H1 (cell line): ENCODE measurements at places on chromosomes 13 and 19. TPM values are rescaled to one million over a fixed set of nuclear protein-coding genes. Genes with fewer than 3 reads are reported as not detected.
A peak's percentile ranks its signal among the peaks of the same experiment; 100 is the strongest.

GRCh38 chr19:42053037-42053935 lies 16.7 kb downstream of the GRIK5 start:
- no peak for DNase-seq

DNA sequence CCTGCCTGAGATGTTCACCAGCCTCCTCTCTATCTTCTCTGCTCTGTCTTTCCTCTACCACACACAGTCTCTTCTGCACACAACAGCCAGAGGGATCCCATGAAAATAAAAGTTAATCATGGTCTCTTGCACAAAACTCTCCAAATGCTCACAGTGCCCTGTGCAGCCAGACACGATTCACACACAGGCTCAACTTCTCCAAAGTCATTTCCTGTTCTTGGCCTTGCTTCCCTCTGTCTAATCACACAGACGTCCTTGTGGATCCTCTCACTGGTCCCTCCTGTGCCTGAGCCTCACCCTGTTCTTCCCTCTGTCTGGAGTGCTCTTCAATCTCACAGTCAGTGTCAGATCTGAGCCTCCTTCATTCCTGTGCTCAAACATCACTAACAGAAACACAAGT lies 7.8 kb downstream of the SIGLEC12 start:
- DNase-seq: no peak

- no peak for DNase-seq
These were observed 46.3 kb upstream of the RGCC start for GRCh38 chr13:41411060-41411459.

GRCh38 chr13:23810685-23811240 lies 78.4 kb downstream of the MIPEP start:
- no peak for DNase-seq

GRCh38 chr19:23440791-23441190 lies 45.5 kb upstream of the ZNF91 start:
- DNase-seq: peak; percentile 68

- peak; percentile 72 for DNase-seq
These were observed 1.8 kb downstream of the TNPO2 start for GRCh38 chr19:12721656-12722565.

- DNase-seq: no peak
These were observed 89.0 kb downstream of the CDK8 start for GRCh38 chr13:26342898-26343297.

GRCh38 chr13:44224450-44225149 lies 149.0 kb upstream of the SERP2 start:
- no peak for DNase-seq

DNA sequence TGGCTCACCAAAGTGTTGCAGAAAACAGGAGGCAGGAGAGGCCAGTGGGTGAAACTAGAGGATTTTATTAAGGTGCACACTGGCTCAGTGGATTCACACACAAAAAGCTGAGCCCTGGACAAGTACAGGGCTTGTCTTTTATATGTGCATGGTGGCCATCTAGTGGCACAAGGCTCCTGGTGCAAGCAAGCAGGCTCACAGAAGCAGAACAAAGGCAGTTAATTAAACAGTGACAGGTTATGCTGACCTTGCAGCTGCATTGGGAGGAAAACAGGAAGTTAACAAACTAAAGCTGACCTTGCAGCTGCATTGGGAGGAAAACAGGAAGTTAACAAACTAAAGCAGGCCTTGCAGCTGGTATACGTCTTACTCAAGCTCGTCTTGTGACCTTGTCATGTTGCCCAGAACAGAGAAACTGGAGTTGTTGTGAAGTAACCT lies 65.3 kb upstream of the ZNF681 start:
- no peak for DNase-seq

DNA sequence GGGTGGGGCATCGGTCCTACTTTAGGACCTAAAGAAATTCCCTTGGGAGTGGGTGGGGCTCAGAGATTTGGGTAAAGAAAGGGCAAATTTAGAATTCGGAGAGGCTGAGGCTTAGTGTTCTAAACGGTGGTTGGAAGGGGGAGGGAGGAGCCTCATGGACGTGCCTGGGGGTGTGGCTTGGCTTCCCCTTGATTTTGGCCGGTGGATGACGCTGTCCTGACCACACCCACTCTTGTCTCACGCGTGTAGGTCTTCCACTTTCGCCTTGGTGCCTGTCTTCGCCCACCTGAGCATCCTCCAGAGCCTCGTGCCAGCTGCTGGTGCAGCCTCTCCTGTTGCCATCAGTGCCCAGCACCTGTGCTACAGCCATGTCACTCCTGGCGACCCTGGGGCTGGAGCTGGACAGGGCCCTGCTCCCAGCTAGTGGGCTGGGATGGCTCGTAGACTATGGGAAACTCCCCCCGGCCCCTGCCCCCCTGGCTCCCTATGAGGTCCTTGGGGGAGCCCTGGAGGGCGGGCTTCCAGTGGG lies 1.2 kb upstream of the NUP62 start:
- no peak for DNase-seq

DNA sequence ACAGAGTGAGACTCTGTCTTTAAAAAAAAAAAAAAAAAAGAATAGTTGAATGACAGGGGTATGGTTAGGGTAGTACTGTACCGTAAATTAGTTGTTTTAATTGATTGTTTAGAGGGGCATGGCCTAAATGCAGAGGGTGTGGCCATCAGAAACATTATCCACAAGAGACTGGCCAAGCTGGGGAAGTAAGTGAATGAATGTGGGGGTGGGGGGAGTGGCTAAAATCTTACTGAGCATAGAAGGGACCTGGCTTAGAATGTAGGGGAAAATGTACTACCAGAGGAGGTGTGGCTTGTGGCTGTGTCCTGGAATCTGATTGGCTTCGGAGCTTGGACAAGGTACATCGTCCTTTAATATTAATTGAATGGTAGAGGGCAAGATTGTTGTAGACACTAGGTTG lies 3.8 kb downstream of the BCL2L12 start:
- DNase-seq: no peak

GRCh38 chr13:43766725-43767124 lies 20.0 kb downstream of the ENOX1 start:
- no peak for DNase-seq

DNA sequence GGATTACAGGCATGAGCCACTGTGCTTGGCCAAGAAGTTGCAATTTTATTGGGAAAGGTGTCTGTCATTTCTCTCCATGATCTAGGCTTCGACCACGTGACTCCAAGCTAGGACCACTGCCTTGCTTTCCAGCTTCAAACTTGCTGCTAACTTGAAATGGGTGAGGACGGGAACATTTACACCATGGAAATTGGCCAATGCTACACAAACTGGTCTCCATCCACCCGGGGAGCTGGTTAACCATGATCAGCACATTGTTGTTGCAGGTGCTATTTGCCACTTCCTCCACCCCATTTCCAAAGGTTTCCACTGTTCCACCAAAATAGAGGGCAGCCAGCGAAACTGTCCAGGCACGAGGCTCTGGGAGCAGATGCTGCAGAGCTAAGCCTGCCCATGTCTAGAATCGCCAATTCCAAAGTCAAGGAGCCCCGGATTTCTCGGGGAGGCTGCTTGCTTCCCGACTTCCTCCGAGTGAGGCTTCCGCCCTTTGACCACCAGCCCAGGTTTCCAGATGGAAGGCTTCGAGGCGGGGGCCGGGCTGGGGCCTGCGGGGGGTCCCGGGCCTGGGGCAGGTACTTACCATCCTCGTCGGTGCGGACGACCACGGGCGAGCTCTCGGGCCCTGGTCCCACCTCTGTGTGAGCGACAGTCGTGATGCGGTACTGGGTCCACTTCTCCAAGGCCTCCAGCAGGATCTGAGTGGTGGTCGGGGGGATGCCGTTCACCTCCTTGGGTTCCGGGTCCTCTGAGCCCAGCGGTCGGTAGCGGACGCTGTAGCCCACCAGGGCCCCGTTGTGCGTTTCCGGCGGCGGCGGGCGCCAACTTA lies 109.7 kb downstream of the PTPRS start:
- no peak for DNase-seq

DNA sequence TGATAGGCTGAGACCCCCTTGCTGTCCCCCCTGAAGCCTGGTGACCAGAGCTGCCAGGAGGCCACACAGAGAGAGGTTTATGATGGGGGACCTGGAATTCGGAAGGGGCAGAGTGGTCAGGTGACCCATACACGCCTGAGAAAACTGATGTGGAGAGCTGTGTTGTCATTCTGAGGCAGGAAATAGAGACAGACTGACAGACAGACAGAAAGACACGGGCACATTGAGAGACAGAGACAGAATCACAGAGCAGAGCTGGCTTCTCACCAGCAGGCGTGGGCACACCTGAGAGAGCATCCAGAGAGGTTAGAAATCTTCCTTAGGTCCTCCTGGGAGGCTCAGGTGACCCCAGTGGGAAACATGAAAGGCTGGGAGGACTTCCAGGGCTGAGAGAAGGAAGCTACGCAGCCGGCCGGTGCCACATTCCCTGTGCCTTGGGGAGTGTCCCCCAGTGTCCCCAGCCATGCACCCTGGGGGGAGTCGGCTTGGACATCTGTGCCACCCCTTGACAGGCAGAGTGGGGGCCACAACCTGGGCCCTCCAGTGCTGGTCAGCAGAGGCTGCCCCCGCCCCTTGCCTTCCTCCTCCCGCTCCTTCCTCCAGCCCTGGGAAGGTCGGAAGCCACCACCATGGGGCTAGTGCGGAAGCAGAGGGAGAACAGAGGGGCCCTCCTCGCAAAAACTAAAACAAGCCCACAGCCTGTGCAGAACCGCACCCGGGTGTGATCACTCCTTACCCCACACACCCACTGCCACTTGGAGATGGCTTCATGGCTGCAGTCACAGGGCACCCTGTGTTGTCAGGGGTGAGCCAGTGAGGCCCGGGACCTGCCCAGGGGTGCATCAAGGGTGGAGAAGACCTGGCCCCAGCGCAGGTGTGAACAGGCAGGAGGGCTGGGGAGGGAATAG lies 2.2 kb downstream of the FFAR1 start:
- no peak for DNase-seq

GRCh38 chr13:112431734-112432133 lies 55.6 kb downstream of the SPACA7 start:
- DNase-seq: no peak

DNA sequence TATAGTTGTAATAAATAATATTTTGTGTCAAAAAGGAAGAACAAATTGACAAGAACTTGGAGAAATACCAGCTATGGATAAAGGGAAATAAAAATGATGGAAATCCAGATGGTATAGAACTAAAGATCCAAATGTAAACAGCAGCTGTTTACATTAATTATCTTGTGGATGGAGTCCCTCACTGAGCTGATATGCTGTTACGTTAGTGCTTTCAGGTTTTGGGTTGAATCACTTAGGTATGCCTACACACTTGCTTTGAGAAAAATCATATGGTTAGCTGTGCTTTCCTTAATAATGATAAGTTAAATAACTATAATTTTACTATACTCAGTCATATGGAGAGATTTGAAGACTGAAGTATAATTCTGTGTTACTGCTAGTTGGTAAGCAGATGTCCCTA lies 27.7 kb downstream of the WASF3 start:
- DNase-seq: no peak

- no peak for DNase-seq
These were observed 22.9 kb downstream of the SLC7A1 start for GRCh38 chr13:29572575-29572974.

GRCh38 chr13:75554981-75555380 lies 5.4 kb downstream of the UCHL3 start:
- no peak for DNase-seq

Gene KCNC3
- polyA plus RNA-seq: 3.9 and 6.3 TPM in 2 replicates

Gene TLE2
- 8.0 and 12.7 TPM in 2 replicates for polyA plus RNA-seq

Gene TDRD12
- polyA plus RNA-seq: 0.36 and 0.39 TPM in 2 replicates

Gene BRCA2
- 2.1 and 4.2 TPM in 2 replicates for polyA plus RNA-seq
